Esophagus squamous epithelium (tissue), 5 donors: ENCODE measurements at places on chromosomes 16 and 17.

GRCh38 chr16:15539197-15539596, 103.8 kb downstream of the MARF1 start:
- no peak for DNase-seq

GRCh38 chr17:49249292-49249794, 18.8 kb upstream of the PHOSPHO1 start:
- DNase-seq, result no peak

GRCh38 chr17:42347606-42348005, 40.6 kb downstream of the STAT3 start:
- DNase-seq, result no peak

GRCh38 chr17:17713839-17714238, 32.6 kb downstream of the RAI1 start:
- no peak for DNase-seq
